ENCODE measurements at places on chromosomes 11 and 22.

DNA sequence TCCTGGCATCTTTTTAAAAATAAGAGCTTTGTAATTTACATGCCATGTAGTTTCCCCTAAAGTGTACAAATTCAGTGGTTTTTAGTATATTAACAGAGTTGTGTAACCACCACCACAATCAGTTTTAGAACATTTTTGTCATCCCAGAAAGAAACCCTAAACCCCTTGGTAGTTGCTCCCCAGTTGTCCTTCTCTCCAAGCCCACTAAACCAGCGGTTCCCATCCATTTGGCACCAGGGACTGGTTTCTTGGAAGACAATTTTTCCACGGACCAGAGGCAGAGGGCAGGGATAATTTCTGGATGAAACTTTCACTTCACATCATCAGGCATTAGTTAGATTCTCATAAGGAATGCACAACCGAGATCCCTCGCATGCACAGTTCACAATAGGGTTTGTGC is 22.6 kb downstream of the CABIN1 start:
- no peak for DNase-seq

GRCh38 chr11:14141676-14142075 is 179.2 kb downstream of the SPON1 start:
- no peak for DNase-seq

GRCh38 chr11:102799681-102800340 is 1.9 kb upstream of the MMP1 start:
- DNase-seq: peak; percentile 91

GRCh38 chr11:27291302-27291889 is 71.6 kb downstream of the CCDC34 start:
- DNase-seq: no peak

DNA sequence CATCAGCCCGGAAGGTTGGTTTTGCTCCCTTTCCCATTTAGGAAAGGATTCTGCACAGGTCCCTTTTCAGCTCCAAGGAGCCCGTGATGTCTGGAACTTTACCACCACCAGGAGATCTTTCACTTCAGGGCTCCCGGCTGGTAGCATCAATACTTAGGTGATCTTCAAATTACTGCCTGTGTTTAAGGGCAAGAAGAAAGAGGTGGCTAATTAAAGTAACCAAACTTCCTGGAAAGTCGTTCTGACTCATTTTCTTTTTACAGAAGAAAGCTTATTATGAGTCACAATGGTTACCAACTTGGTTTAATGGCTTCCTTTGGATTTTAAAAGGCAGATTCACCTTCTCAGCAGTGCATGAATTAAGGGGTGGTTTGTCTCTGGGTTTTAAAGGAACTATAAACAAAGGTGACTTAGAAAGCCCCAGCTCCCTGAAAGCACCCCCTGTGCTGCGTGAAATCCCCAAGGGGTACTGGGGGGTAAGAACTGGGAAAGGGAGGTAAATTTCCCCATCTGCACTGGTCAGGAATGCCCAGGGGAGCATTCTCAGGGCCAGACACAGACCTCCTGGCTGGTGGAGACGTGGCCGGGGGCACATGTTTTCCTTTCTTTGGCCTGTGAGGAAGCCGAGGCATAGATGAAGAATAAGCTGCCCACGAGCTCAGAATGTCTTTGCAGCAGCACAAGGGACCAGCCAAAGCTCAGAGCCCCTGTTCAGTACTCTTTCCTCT is 8.8 kb downstream of the POU2F3 start:
- no peak for DNase-seq

DNA sequence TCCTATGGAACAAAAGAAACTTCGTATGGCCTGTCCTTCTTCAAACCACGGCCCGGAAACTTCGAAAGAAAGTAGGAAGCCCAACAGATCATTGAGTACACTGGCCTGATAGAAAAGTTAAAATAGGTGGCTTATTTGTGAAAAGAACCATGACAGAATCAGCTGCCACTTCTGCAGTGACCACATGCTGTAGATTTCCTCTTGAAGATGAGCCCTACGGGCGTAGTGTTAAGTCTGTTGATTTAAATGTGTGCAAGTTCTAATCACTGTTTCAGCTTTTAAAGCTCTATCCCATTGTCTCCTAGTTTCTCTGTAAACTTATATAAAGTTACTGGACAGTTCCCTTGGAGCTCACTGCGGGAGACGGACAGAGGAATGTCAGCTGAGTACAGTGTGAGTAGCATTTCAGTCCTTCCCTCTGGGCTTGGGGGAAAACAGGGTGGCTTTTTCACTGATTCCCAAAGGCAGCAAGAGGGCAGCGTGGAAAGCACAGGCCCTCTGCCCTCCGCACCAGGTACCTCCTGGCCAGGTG is 17.8 kb downstream of the SAMM50 start:
- DNase-seq: no peak

DNA sequence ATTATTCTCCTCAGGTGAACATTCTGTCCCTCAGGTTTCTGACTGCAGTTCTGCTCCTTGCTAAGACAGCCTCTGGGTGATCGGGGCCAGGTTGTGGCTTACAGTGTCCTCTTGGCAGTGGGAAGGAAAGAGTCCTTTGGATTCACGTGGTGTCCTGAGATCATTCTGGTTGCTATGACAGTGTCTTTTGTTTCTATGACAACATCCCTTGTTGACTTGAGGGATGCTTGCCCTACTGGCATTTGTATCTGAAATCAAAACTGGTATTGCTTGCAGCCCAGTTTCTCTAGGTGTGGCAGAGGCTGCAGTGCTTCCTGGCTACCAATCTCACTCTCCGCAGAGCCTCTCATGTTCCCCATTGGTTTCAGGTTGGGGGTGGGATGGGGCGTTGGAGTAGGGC is 151.8 kb upstream of the CCDC90B start:
- DNase-seq: no peak

- no peak for DNase-seq
These were observed 13.1 kb upstream of the ABCC8 start for GRCh38 chr11:17489751-17490150.

- DNase-seq: no peak
These were observed 36.7 kb downstream of the SHISAL1 start for GRCh38 chr22:44276041-44276440.
